ENCODE measurements at places on chromosomes 2 and 18. TPM values are rescaled to one million over a fixed set of nuclear protein-coding genes. Genes with fewer than 3 reads are reported as not detected.
A peak's percentile ranks its signal among the peaks of the same experiment; 100 is the strongest.

GRCh38 chr2:17851731-17852585 is 26.5 kb upstream of the KCNS3 start:
- H3K4me1 ChIP-seq: no peaks in the 10 kb centered on the region
- H3K27me3 ChIP-seq: peaks cover 43% of the 10 kb centered on the region
- no peak overlapping the region for H3K27ac ChIP-seq
- H3K36me3 ChIP-seq: no peaks in the 10 kb centered on the region
- H3K4me3 ChIP-seq: no peak overlapping the region

LONRF2 gene
- total RNA-seq: 9.7 TPM

DNA sequence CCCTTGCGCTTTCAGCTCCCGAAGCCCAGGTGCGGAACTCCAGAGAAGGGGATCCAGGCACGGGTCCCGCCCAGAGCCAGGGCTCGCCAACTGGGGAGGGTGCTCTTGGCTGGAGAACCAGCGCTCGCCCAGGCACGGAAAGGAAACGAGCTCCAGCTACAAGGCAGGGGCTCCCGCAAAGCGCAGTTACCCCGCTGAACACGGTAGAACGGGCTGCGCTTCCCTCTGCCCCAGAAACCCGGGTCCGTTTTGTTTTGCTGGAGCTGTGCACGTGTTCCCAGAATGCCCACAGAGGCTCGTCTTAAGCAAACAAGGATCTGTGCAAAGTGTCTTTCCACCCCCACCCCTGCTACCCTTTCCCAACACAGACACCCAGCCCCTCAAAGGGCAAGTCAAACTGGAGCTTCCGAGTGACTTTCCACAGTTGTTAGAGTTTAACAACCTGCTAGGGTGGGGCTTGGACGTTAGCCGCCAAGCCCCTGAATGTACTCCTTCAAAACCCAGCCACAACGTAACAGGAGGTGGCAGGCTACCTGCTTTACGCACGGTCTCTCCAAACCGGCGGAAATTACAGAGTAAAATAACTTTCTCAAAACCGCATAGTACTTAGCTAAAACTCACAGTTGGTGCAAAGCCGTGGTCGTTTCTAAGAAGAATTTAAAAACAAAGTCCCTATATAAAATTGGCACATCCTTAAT is 775 bp downstream of the RNF125 start:
- H3K4me3 ChIP-seq: peak overlapping the region; percentile 92
- peaks cover 22% of the 10 kb centered on the region for H3K27me3 ChIP-seq
- peaks cover 15% of the 10 kb centered on the region for H3K4me1 ChIP-seq
- DNase-seq: peak; percentile 37

DNA sequence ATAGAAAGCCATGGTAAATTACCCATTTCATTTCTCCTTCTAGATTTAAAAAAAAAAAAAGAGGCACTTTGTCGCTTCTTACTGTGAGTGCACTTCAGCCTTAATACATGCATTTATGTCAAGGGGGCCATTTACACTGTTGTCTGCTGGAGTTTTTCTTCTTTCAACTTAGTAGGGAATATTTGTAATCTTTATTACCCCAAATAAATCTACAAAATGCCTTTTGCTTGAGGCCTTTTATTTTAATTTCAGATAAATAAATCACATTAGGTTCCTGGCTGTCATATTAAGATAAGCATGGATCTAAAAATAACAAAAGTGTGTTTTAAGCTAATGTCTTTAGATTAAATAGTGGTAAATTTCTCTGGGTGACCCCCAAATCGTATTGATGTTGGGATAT is 276.0 kb downstream of the NCKAP5 start:
- H3K27me3 ChIP-seq: no peaks in the 10 kb centered on the region
- no peaks in the 10 kb centered on the region for H3K36me3 ChIP-seq
- DNase-seq: no peak
- H3K27ac ChIP-seq: no peak overlapping the region
- H3K4me3 ChIP-seq: no peak overlapping the region
- peaks cover 7% of the 10 kb centered on the region for H3K4me1 ChIP-seq

- H3K27ac ChIP-seq: no peak overlapping the region
- no peaks in the 10 kb centered on the region for H3K4me1 ChIP-seq
- no peaks in the 10 kb centered on the region for H3K27me3 ChIP-seq
Observed at GRCh38 chr18:75809151-75809925, 381.8 kb upstream of the SMIM21 start.

DNA sequence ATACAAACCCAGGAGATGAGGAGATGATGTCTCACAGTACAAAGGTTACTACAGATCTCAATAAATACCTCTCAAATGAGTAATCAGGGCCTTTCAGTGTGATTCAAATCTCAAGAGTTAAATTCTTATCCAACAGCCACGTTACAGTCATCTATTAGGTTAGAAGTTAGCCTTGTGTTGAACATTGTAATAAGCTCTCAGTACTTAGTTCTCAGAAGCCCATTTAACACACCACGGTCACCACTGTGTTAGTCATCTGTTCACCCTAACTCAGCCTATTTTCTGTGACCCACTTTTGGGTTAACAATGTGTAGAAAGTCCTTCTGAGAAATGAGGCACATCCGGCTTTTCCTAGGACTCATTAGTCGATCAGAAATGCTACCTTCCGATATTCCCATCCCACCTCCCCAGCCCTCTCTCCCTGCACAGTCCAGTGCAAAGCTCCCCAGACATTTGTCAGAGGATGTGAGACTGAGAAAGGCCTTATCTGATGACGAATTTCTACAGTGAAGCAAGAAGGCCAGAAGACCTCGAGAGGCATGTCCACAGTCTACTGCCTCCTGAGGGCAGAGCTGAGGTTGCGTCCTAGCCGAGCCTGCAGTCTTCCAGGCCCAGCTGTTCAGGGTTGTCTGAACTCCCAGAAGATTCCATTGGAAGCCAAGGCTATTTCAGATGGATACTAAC is 92.6 kb downstream of the ACTR2 start:
- H3K36me3 ChIP-seq: peaks cover 9% of the 10 kb centered on the region
- H3K27me3 ChIP-seq: no peaks in the 10 kb centered on the region
- peak overlapping the region; percentile 55 for H3K4me3 ChIP-seq
- H3K27ac ChIP-seq: peak overlapping the region; percentile 91
- peaks cover 21% of the 10 kb centered on the region for H3K4me1 ChIP-seq

POTEI gene
- not detected for total RNA-seq

DNA sequence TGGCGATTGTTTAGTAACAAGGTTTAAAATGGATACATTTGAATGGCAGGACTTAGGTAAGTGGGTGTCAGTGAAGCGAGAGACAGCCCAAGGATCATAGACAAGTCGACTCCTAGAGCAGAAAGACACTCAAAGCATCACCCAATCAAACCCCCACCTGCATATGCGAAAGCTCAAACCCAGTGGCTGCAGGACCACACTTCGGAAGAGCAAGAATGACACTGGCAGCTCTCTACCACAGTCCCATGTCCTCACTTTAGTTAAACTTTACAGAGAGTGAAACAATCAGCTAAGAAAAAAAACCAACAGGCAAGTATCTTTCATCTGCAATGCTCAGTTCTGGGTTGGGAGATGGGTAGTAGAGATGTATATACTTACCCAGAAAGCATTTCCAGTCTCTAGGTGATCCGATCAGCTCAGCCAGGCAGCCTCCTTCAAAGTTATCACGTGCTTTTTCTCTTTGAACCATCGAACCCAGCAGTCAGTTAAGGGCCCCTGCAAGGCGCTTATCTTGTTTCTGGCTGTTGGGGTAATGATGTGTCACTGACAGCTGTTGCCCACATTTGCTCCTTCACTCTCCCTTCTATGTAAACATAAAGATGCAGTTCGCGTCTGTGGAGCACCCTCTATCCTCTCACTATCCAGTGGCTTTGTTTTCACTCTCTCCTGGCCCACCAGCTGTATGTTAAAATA is 357.5 kb upstream of the ID2 start:
- no peaks in the 10 kb centered on the region for H3K4me1 ChIP-seq
- H3K36me3 ChIP-seq: peaks cover 10% of the 10 kb centered on the region
- no peak overlapping the region for H3K27ac ChIP-seq
- DNase-seq: no peak
- H3K4me3 ChIP-seq: no peak overlapping the region

SNTG2 gene
- not detected for total RNA-seq

DNA sequence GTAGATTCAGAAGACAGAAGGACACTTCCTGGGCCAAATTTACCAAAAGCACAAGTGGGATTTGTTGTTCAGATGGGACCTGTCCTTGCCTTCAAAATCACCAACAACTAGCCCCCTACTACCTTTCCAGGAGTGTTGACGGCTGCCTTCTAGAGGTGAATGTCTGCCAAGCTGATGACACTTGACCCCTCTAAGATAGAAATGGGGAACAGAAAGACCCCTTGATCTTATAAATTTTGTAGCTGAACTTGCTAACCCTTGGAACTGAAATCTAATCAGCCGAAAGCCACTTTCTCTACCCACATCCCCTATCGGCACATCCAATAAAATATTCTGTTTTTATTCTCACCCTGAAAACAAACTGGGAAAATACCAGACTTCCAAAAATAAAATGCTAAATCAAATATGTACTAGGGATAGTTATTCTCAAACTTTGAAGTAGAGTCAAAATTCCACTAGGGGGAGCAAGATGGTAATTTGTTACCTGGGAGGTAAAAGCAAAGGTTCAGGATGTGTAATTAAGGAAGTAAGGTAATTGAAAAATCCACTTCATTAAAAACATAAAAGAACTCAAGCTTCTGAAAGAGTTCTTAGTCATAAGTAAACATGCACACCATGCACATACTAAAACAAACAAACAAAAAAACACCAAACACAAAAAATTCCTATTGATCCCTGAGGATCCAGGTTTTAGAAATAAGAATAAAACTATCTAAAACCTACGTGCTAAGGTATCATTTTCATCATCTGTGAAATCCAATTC is 119.2 kb downstream of the ANKRD44 start:
- no peak overlapping the region for H3K27ac ChIP-seq
- DNase-seq: peak; percentile 18
- H3K4me1 ChIP-seq: peaks cover 1% of the 10 kb centered on the region
- no peaks in the 10 kb centered on the region for H3K36me3 ChIP-seq
- H3K27me3 ChIP-seq: no peaks in the 10 kb centered on the region

B4GALT6 gene
- total RNA-seq: 22.0 TPM

- no peak for DNase-seq
- H3K27ac ChIP-seq: no peak overlapping the region
- no peaks in the 10 kb centered on the region for H3K27me3 ChIP-seq
- H3K36me3 ChIP-seq: no peaks in the 10 kb centered on the region
- no peak overlapping the region for H3K4me3 ChIP-seq
Observed at GRCh38 chr2:224027070-224027469, 12.0 kb downstream of the SERPINE2 start.

GRCh38 chr2:20110876-20111275 is 59.4 kb upstream of the LAPTM4A start:
- H3K27me3 ChIP-seq: no peaks in the 10 kb centered on the region
- H3K27ac ChIP-seq: no peak overlapping the region
- peaks cover 9% of the 10 kb centered on the region for H3K36me3 ChIP-seq

DNA sequence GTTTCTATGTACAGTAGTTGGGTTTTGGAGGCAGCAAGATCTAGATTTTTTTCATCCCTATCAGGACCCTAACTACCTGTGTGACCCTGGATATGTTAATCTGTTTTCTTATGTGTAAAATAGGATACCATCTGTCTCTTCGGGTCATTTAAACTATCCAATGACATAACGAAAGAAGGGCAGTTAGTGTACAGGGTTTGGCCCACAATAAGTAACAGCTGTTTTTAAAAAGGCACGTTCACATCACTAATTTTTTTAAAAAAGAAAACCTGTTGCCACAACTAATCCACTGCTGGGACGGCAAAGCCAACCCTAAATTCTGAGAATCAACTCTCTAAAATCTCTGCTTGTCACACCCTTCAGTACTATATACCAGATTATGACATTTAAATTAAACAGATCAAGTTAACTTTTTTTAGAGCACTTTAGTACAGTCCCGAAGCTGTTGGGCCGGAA is 869 bp downstream of the USP40 start:
- peak overlapping the region; percentile 89 for H3K27ac ChIP-seq
- H3K27me3 ChIP-seq: no peaks in the 10 kb centered on the region
- peak overlapping the region; percentile 97 for H3K4me3 ChIP-seq
- peaks cover 14% of the 10 kb centered on the region for H3K36me3 ChIP-seq

DNA sequence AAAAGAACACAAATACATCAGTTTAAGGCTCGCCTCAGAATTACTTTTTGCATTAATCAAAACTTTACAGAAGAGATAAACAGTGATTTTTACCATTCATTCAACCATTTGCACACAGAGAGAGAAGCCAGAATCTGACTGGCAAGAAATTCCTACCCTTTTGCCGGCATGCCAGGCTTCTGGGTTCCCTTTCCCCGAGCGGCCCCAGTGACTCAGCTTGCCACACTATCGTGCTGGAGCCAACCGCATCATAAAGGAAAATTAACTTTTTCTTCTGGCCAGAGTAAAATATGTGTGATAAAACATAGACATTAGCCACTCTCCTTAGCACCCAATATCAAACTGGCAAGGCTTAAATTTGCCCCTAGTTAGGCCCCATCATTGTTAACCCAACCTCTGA is 61.8 kb upstream of the IKZF2 start:
- no peaks in the 10 kb centered on the region for H3K27me3 ChIP-seq
- H3K4me3 ChIP-seq: no peak overlapping the region
- peaks cover 9% of the 10 kb centered on the region for H3K4me1 ChIP-seq

All from Calu3 (cell line).